ENCODE measurements at places on chromosomes 13 and 19.

- DNase-seq: no peak
Measured at GRCh38 chr13:95741584-95742563, 64.9 kb downstream of the DNAJC3 start.

GRCh38 chr19:18999896-19000620 is 33.3 kb downstream of the SUGP2 start:
- DNase-seq: no peak

GRCh38 chr13:32496599-32497160 is 41.9 kb downstream of the N4BP2L2 start:
- no peak for DNase-seq

DNA sequence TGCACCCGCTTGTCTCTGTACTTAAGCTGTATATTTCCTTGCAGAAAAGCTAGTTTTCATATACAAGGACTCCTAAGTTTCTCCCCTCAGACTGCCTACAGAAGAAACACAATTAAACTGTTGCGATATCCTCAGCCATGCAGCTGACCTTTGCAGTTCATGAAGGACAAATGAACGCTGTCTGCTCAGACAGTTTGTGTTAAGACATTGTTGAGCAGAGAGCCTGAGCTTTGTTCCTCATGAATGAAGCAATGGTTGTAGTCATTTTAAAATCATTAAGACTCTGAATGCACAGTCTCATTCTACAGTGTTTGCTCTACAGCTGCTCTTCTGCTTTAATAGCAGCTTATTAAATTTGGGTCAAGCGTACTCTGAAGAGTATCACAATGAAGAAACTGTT is 23.2 kb upstream of the MAB21L1 start:
- DNase-seq: no peak

- no peak for DNase-seq
Measured at GRCh38 chr13:42083138-42083770, 34.8 kb downstream of the DGKH start.

- no peak for DNase-seq
Measured at GRCh38 chr13:22744688-22745452, 435.9 kb upstream of the SGCG start.

- no peak for DNase-seq
Measured at GRCh38 chr13:49791315-49791710, 1.2 kb downstream of the KPNA3 start.

- DNase-seq: no peak
Measured at GRCh38 chr13:73388586-73388985, 329.8 kb downstream of the KLF5 start.

DNA sequence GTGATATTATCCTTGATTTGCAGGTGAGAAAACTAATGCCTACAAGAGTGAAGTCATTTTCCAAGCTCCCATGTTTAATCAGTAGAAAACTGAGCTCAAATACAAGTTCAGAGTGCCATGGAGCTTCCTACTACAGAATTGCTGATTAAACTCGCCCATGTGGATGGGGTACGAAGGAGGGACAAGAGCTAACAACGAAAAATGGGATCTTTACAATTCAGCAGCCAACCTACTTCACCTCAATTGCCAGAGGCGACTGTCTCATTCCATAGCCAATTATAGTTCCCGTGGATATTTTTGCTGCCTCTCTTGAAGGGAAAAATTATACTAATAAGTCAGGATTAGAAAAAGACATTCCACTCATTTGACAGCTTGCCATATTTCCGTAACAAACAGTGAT is 1155.1 kb downstream of the OLFM4 start:
- no peak for DNase-seq

DNA sequence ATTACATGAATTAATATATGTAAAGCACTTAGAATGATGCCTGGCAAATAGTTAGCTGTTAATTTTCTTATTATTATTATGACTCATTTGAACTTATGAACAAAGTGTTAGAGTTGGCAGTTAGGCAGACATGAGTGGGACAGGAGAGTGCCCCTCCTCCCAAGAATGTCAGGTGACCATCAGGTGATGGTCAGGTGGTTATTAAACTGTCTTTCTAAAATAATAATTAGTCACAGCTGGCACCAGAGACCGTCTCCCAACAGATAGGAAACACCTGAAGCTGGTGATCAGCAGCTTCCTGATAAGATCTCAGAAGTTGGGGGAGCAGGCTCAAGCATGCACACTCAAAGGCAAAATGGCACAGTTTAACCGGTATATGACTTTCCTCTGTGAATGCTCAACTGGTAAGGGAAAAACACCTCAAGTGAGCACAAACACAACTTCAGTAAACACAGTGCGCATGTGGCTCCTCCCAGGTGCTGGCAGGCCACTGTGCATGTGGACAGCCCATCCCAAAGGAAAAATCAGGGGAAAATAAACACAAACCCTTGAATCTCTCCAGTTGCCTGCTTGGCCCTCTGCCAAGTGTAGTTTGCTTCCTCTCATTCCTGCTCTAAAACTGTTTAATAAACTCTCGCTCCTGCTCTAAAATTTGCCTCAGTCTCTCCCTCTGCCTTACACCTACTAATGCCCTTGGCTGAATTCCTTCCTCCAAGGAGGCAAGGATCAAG is 54.0 kb downstream of the FLT1 start:
- no peak for DNase-seq

- no peak for DNase-seq
Measured at GRCh38 chr13:72132075-72132474, 265.1 kb upstream of the DACH1 start.

- DNase-seq: no peak
Measured at GRCh38 chr19:19448238-19448544, 42.7 kb downstream of the GATAD2A start.

DNA sequence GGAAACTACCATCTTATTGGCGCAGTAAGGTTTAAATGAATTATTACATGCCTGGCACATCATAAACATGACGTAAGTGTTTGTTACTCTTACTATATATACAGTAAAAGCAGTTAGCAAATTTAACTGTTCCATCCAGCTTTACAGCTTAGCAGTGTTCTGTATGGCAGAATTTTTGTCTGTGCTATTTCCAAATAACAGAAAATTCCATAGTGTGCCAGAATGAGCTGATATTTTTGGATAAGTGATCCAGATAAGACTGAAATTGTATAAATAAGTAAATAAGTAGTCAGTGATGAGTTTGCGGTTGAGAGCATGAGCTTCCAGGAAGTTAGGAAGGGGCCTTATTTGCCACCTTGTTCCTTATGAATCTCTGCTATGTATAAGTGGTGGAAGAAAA is 236.5 kb upstream of the SLC10A2 start:
- DNase-seq: no peak

GRCh38 chr13:26663791-26664190 is 96.8 kb downstream of the GPR12 start:
- no peak for DNase-seq

DNA sequence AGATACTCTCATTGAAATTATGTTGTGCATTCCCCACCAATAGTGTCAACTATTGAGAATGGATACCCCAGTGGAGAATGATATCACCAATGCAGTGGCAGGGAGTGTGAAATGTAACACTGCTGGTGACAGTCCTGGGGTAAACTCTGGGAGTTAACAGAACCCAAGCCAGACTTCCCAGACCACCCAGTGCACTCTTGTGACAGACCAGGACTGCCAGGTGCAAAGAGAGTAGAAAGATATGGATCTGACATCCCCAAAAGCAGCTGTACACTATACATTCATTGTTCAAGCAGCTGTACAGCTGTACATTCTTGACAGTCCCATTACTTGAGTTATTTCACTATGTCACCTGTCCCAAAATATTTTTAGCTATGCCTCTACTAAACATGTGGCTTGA is 886.6 kb downstream of the DIAPH3 start:
- no peak for DNase-seq

- no peak for DNase-seq
Measured at GRCh38 chr19:29858000-29858596, 46.3 kb downstream of the CCNE1 start.

GRCh38 chr13:74202129-74202813 is 68.1 kb upstream of the KLF12 start:
- DNase-seq: no peak

- peak; percentile 74 for DNase-seq
Measured at GRCh38 chr19:52336117-52336790, at the start of gene ZNF610. Gene ZNF610, plus strand, starts transcription at chr19:52336243. Its CDS starts 12,930 bp downstream, at chr19:52349173.

- no peak for DNase-seq
Measured at GRCh38 chr13:114149774-114150740, 17.6 kb upstream of the RASA3 start.

DNA sequence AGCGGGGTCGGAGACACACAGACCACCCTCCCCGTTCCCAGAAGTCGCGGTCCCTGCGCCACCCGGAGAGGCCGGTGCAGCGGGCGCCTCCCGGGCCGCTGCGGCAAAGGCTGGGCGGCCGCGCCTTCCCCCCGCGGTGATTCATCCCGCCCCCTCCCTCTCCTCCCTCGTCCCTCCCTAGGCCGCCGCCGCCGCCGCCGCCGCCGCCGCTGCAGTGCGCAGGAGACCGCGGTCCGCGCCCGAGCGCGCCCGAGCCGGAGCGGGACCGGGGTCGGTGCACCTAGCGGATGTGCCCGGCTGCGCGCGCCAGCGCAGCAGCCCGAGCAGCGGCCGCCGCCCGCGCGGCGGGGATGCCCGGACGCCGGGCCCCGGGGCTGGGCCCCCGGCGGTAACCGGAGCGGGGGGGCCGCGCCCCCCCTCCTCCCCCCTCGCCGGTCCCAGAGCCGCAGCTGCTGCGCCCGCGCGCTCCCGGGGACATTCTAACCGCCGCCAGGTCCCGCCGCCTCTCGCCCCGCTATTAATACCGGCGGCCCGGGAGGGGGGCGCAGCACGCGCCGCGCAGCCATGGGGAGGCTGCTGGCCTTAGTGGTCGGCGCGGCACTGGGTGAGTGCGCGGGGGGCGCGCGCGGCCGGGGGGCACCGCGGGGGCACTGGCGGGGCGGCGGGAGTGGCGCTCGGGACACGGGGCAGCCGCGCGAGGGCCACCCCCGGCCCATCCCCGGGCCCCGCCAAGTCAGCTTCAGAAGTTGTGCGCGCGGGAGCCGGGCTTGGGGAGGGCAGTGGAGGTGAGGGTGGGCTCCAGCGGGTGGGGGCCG is at the start of gene SCN1B:
TSS of gene SCN1B (plus strand) at position 214 of the 815 bp plus-strand sequence. CDS start at position 565, 351 bp downstream.
- peak; percentile 65 for DNase-seq

- no peak for DNase-seq
Measured at GRCh38 chr19:5880604-5881078, 10.3 kb upstream of the FUT5 start.

DNA sequence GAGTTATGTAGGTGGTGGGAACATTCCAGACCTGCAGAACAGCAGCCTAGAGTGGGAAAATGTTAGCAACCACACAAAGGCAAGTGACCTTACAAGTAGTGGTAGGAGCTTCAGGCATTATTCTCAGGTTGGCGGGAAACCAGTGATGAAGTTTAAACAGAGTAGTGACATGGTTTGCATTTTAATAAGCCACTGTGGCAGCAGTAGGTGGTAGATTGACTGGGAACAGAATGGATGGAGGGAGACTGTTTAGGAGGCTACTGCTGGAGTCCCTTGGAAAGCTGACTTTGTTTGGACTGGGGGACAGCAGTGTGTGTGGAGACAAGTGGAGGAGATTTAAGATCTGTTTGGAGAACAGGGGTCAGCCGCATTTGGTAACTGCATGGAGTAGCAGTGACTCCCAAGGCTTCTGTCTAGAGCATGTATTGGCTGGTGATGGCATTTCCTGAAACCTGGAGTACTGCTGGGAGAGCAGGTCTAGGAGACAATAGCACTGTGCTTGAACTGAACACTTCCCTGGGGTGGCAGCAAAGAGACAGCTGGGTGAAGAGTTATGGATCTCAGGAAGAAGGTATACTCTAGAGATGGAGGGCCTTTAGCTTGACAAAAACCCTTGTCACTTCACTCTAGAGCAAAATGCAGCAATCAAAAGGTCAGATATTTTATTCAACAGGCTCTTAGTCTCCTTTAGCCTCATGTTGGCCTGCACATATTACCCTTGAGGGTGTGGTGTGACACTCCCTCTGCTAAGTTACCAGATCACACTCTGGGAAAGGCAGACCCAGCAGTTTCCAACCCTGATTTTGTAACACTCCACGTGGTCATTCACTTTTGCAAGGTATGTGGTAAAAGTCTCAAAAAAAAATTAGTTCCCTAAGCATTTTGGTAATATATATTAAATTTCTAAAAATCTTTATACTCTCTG is 70.3 kb downstream of the DHRS12 start:
- DNase-seq: no peak

GRCh38 chr13:50236898-50237318 is 221.7 kb downstream of the KCNRG start:
- DNase-seq: no peak

DNA sequence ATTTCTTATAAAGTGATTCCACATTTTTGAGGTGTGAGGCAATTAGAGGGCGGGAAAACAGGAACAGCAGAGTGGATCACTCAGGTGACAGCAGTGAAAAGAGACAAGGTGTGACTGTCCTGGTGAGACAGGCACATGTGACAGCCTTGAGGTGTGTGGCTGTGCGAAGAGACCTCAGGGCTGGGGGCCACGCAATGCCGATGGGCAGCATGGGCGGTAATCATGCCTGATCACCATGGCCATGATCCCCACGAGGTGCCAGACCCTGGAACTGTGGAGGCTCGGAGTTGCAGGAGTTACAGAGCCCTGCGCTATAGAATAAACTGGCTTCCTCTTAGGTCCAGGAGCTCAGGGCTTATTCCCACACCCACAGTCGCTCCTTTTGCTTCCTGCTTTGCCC is 2.0 kb downstream of the SPACA6 start:
- no peak for DNase-seq

GRCh38 chr19:10372690-10373089 is 7.7 kb downstream of the TYK2 start:
- peak; percentile 92 for DNase-seq

- DNase-seq: no peak
Measured at GRCh38 chr19:8724276-8724675, 2.8 kb downstream of the OR2Z1 start.

DNA sequence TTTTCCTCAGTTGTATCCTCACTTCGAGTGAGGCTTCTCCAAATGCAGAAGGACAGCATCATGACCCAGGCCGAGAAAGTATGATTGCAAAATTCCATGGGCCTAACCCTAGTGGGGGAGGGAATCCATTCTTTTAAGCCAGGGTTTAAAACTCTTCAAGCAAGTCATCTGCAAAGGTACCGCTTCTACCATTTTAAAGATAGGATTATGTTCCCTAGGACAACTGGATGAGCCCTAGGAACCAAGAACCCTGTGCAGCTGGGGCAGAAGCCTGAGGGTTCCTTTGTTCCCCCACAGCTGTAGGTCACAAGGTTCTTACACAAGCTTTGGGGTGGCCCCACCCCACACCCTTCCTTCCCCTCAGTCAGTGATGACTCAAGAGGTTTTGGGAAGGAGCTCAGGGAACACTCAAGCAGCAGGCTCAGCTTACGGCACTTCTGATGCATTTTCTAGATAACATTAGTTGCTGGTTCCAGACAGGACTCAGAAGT is 13.5 kb downstream of the ARL11 start:
- DNase-seq: peak; percentile 97

DNA sequence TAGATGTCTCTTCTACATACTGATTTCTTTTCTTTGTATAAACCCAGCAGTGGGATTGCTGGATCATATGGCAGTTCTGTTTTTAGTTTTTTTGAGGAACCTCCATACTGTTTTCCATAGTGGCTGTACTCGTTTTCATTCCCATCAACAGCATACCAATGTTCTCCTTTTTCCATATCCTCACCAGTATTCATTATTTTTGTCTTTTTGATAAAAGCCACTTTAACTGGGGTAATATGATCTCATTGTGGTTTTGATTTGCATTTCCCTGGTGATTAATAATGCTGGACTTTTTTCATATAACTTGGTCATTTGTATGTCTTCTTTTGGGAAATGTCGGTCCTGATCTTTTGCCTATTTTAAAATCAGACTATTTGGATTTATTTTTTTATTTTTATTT is 108.5 kb downstream of the PAN3 start:
- no peak for DNase-seq

- no peak for DNase-seq
Measured at GRCh38 chr13:35858665-35859064, 272.5 kb downstream of the DCLK1 start.

GRCh38 chr19:6271721-6272410 is 7.9 kb downstream of the MLLT1 start:
- no peak for DNase-seq
